ENCODE measurements at places on chromosomes 3 and 15.

DNA sequence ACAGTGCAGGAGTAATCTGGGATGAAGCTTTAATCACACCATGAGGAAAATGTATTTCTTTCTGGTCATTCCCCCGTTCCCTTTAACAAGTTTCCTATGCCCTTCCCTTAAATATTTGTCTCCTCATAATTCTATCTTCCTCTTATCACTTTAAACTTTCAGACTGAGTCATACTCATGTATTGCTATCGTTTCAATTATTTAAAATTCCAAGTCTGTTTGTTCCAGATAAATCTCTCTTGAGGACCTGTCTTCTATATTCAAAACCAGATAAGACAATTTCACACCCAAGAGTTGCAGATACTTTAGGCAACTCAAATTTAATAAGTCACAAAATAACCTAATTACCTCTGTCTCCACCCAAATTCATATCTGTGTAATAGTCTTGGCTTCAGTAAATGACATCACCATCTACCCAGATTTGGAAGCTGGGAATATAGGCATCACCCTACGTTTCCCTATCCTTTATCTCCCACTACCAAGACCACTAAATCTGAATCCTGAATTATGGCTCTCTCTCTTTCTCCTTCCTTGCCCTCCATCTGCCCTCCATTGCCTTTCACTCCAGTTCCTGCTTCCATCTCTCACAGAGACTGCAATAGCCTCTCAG lies 220.1 kb downstream of the PYDC2 start:
- DNase-seq = no peak

DNA sequence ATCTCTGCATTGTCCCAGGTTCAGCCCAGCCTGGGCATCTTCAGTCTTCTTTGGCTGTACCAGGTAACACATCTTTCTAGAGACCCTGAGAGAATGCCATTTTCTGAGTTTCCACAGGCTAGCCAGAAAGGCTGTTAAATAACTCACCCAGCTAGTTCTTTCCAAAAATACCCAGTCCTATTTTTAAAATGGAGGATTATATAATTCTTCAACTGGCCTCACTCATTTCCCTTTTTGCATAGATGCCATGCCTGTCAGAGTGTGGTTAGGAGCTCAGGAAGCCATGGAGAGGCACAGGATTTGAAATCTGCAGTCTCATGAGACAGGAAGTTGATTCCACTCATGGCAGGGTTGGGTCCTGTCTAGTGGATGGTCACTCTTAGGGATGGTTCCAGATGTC lies 39.8 kb downstream of the CEMIP start:
- DNase-seq = no peak

- DNase-seq = no peak
Observed at GRCh38 chr3:143697975-143698374, 150.3 kb downstream of the SLC9A9 start.

DNA sequence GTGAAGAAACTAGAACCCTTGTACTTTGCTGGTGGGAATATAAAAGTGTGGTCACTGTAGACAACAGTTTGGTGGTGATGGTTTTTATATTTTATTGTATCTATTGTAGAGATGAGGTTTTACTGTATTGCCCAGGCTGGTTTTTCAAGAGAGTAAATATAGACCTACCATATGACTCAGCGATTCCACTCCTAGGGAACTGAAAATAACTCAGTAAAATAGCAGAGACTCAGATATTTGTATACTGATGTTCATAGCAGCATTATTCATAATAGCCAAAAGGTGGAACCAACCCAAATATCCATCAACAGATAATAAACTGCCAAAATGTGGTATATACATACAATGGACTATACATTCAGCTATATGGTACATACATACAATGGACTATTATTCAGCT lies 68.8 kb upstream of the IL12A start:
- no peak for DNase-seq

DNA sequence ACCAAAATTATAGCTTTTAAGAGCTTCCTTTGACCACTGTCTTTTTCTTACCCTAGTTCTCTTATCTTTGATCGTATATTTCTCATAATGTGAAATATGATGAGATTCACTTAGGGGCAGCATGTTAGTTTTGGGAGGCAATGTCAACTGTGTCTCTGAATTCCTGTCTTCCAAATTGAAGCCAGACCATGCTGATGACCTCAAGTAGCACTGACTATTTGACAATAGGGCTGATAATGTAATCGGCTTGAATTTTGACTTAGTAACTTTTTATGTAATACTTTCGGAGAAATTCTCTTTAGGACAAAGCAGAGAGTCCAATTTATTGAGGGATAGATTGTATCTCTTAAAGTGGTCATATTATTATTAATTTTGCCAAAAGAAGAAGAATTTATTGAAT lies 295.4 kb upstream of the TPRG1 start:
- no peak for DNase-seq

- DNase-seq = no peak
Observed at GRCh38 chr3:62167566-62168262, 205.6 kb downstream of the FEZF2 start.

GRCh38 chr3:71104121-71104541 lies 479.4 kb downstream of the FOXP1 start:
- DNase-seq = no peak

DNA sequence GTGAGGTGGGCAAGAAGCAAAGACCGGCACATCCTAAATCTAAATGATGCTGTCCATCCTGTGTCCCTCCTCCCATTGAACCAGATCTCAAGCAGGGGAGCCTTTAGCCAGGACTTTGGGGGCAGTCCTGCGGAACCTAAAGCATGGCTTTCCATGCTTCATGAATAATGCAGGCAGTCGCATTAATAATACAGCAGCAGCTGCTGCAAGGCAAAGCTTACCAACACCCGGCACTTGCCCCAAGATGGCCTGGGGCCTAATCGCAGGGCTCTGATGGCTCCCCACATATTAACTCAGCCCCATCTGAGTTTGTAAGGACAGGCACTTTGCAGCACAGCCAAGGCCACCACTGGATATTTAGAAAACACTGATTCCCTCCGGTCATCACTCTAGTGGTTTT lies 114.4 kb downstream of the NTRK3 start:
- no peak for DNase-seq

DNA sequence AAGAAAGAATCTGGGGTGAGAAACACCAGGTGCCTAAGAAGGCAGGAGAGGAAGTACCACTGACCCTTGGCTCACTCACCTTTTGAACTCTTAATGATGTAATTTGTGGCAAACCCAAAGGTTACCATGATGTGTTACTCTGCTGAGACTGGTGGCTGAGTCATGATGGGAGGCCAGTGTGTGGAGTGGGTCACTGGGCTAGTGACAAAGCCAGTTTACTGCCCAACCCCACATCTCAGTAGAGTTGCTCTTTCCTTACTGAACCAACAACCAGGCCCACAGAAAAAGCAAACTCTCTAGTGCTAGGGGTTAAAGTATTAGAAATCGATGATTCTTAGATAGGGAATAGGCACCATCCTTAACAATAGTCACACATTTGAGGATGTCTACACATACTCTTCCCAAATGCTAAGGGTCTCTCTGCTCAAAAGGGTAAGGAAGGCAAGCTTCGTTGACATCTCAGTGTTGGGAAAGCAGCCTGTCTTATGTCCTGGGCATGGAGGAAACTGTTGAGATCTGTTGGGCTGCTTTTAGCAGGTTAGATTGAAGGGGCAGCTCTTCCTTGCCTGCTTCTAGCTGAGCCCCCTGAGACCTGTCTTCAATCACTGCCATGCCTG lies 3.1 kb downstream of the RBP2 start:
- DNase-seq = no peak

- no peak for DNase-seq
Observed at GRCh38 chr3:30495172-30496065, 111.0 kb upstream of the TGFBR2 start.
